Urothelium cell line (cell line): ENCODE measurements at places on chromosomes 11 and 22.
A peak's percentile ranks its signal among the peaks of the same experiment; 100 is the strongest.

GRCh38 chr11:105081412-105082150 lies 36.4 kb upstream of the CARD16 start:
- DNase-seq, result no peak

DNA sequence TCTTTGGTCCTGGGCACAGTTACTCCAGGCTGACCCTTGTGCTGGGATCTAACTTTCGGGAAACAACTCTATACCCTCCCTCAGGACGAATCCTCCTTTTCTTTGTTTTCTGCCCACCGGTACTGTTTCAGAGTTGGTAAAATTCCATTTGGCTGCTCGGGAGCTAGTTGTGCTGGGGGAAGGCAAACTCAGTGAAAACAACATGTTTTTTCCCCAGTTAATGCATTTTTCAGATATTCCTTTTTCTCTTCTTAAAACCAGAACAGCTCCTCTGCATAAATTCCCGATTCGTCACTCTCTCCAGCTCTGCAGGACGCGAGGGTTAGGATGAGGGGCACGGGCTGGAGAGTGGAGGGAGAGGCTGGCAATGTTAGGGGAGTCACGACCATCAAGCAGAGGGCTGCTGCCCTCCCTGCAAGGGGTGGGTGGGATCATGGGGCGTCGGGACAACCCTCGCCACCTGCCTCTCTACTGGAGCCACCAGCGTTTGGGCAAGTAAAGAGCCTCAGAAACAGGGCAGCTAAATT lies 31.3 kb downstream of the LRRC10B start:
- DNase-seq, result no peak

DNA sequence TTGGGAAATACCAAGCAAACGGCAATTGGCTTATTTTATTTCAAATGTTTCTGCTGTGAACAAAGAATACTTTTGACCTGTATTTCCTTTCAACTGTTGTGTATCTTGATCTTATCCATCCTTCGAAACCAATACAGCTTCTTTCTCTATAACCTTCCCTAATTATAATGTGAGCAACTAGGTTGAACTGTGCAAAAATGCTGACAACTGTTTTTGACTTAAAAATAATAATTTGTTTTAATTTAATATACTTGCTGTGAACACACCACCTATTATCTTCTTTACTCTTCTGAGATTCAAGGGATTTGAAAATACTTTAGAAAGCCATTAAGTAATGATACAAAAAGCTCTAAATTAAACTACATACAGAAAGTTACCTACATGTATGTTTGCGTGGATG lies 682.5 kb upstream of the CCDC179 start:
- DNase-seq, result no peak

- DNase-seq, result peak; percentile 51
These were observed 13.2 kb upstream of the MPZL2 start for GRCh38 chr11:118277312-118277711.

GRCh38 chr11:17568944-17569343 lies 21.9 kb downstream of the OTOG start:
- no peak for DNase-seq

DNA sequence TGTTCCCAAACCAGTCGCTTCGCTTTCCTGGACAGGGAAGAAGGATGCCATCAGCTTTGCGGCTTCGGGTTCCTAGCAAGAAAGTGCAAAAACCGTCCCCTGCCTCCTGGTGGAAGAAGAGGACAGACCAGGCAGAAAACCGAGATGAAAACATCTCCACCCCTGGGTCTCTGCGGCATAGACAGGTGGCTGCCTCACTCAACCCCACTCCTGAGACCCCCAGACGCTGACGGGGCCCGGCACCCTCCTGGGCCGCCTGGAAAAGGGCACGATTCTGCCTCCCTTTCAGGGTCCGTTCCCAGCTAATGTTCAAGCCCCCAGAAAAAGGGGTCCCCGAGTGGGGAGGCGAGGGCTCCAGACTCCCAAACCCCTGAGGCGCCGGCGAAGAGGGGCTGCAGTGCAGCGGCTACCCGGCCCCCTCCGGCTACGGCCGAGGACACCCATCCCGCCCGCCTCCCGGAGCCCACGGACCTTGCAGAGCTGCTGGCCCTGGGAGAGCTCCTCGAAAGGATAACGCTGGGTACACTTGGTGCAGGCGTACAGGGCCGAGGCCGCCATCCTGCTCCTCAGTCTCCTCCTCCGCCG lies 569 bp downstream of the FAM76B start:
- peak; percentile 34 for DNase-seq

DNA sequence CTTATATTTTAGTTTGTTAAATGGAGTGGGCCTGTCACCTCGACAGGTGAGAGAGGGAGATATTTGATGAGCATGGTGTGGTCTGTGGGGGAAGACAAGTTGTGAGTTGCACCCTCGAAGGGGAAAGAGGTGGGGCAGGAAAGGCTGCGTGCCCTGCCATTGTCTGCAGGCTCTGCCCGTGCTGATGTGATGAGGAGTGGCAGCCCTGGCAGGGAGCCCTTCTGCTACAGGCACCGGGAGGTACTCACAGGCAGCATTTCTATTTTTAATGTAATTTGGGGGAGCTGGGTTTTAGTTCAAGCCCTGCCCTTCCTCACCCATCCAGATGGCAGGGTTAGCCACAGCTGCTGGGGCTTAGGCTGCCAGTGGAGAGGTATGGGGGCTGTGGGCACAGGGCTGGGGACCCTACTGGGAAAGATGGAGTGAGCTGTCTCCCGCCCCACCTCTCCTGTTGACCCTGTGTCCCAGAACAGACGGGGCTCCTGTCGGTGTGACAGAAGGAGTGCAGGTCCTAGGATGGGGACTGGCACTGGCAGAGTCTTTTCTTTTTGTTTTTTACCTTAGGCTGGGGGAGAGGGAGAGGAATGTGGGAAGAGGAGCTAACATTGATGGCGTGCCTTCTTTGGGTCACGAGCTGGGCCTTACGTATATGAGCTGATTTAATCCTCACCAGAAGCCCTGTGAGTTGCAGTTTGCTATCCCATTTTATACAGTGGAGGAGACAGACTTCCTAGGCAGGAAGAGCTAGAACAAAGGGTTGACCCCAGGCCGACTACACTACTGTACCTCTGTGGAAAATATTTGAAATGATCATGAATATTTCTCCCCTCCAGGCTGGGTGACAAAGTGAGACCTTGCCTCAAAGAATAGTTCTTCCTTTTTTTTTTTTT lies 51.6 kb downstream of the CEP164 start:
- DNase-seq, result no peak

GRCh38 chr11:15569305-15570025 lies 454.7 kb downstream of the INSC start:
- no peak for DNase-seq

- DNase-seq, result peak; percentile 36
These were observed 37.6 kb downstream of the RAB30 start for GRCh38 chr11:83033972-83034672.

DNA sequence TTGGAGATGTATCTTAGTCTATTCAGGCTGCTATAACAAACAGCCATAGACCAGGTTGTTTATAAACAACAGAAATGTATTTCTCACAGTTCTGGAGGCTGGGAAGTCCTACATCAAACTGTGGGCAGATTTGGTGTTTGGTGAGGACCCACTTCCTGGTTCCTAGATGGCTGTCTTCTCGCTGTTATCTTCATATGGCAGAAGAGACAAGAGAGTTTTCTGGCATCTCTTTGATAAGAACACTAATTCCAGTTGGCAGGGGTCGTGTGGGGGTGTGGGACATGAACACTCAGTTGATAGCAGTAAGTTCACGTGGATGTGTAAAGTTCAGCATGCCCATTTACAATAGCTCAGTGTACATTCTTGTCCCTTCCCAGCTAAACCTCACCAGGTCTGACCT lies 41.3 kb upstream of the HMGXB4 start:
- DNase-seq, result no peak
